ENCODE measurements at places on chromosomes 2 and 18.
A peak's percentile ranks its signal among the peaks of the same experiment; 100 is the strongest.

- DNase-seq: no peak
Measured at GRCh38 chr18:51355841-51356240, 158.4 kb upstream of the MEX3C start.

DNA sequence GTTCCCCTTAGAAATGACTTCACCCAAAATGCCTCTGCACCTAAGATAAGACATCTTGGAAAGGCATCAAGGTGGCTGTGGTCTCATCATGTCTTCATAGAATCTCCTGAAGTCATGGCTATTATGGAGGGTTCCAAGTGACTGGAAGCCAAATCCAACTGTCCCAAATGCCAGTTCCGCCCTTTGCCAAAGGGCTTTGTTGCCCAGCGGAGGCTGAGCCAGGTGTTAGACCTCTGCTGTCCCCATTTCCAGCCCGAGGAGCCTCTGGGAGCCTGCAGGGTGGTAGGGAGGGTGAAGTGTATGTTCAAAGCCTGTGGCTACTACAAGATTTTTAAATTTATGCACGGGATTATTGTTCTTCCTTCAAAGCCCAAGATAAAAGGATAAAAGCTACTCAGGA is 25.7 kb downstream of the RHOB start:
- DNase-seq: no peak

DNA sequence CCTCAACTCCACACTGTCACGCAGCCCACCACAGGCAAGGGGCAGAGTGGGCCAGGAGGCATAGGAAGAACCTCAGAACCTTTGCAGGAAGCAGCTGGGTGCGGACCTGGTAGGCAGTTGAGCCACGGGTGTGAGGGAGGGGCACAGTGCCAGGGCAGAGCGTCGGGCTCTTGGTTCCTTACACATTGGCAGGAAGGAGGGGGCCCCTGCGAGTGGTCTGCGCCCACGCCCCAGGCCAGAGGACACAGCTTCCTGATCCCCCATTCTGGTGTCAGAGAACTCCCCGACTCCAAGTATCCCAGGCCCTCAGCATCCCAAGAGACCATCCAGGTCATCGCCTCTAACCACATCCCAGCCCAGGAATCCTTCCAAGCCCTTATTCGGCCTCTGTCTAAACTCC is 61.5 kb downstream of the TNS1 start:
- no peak for DNase-seq

DNA sequence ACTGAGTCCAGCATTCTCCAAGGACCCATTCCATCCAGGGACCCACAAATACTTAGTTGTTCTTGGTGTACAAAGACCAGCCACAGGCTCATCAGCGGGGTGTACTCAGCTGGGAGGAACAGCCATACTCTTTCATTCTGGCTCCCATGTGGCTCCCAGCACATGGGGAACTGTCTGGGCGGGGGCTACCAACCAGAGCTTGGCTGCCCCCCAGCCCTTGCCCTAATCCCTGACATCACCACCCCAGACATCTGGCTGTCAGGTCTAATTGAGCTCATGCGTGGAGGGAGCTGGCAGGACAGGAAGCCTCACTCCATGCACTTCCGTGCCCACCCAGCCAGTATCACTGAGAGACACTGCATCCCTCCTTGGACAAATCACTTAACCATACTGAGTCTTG is 283.6 kb downstream of the DYSF start:
- DNase-seq: no peak

- no peak for DNase-seq
Measured at GRCh38 chr2:241560162-241560882, 1.8 kb downstream of the BOK start.

DNA sequence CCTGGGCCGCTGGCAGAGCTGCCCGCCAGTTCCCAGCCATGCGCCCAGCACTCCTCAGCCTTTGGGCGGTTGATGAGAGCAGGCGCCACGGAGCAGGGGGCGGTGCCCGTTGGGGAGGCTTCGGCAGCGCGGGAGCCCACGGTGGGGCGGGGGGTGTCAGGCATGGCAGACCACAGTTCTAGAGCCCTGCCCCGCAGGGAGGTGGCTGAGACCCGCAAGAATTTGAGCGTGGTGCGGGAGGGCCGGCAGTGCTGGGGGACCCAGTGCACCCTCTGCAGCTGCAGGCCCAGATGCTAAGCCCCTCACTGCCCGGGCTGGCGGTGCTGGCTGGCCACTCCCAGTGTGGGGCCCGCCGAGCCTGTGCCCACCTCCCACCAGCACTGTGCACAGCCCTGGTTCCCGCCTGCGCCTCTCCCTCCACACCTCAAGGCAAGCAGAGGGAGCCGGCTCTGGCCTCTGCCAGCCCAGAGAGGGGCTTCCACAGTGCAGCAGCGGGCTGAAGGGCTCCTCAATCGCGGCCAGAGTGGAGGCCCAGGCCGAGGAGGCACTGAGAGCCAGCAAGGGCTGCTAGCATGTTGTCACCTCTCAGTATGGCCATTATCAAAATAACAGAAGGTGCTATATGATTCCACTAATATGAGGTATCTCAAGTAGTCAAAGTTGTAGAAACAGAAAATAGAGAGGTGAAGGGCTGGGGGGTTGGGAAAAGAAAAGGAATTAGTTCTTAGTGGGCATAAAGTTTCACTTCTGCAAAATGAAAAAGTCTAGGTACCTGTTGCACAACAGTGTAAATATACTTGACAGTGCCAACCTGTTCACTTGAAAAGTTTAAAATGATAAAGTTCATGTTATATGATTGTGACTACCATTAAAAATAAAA is 72.3 kb downstream of the SH3YL1 start:
- no peak for DNase-seq

- no peak for DNase-seq
Measured at GRCh38 chr18:46562674-46563192, 94.3 kb downstream of the LOXHD1 start.

GRCh38 chr2:238851026-238851425 is 3.1 kb downstream of the TWIST2 start:
- DNase-seq: no peak

DNA sequence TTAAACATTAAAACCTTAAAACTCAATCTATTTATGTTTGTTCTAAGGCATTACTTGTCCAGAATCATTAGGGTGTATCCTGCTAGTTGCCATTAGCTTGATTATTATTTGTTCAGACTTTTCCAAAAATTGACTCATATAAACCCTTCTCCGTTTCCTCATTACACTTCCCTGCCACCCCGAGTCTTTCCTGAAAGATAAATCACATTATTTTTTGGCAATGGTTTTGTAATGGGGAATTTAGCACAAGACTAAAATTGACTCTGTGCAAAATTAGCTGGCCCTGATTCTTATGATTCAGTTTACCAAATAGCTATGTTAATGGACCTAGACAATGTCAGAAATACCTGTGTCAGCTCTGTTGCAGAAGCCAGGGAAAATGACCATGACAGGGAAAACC is 112.2 kb upstream of the NT5C1B start:
- no peak for DNase-seq

DNA sequence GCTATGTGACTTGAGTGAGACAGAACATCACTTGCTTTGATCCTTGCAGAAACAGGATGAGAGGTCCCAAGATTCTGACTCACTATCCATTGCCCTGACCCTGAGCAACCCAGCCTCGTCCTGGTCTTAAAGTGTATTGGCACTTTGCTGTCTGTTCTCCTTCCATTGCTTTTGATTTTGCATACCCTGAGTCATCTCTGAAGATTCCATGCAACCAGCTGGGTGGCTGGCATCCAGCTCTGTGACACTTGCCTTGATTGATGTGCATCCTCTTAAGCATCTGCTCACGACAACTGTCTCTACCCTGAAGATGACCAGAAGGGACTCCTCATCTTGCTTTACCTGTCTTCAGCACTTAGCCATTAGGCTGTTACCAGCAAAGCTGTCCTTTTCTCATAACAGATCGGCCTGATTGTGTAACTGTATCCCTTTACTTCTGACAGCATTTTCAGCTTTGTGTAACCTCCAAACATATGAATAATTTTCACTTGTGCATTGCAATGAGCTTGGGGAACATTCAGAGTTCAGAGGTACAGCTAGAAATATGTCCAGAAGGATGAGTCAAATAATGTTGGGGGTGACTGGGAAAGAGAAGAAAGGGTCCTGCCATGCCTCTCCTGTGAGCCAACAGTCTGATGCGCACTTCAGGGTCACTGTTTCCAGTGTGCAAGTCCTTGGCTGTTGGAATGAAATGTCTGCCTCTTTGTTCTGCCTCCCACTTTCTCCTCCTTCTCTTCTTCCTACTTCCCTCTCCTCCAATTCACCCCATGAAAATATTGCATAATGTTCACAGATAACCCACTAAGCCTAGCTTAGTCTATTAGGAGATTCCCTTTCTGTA is 249.7 kb upstream of the OSR1 start:
- no peak for DNase-seq

- peak; percentile 75 for DNase-seq
Measured at GRCh38 chr2:237421542-237422116, 7.7 kb upstream of the COL6A3 start.

DNA sequence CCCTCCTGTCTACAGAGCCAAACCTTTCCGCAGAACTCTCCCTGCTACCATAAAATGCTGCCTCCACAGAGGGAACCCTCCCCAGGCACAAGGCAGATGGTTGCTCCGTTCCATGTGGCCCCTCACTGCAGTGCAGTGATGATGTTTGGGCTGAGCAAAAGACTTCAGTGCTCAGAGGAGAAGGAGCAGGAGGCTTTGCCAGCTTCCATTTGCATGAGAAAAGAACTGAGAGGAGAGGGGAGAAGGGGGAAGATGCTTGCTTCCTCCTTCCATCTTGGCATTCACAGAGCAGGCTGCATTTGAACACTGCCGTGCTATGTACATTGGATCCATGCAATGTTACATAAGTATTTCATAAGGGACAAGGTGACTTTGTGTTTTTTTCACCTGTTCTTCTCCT is 46.6 kb upstream of the TMEM200C start:
- no peak for DNase-seq

DNA sequence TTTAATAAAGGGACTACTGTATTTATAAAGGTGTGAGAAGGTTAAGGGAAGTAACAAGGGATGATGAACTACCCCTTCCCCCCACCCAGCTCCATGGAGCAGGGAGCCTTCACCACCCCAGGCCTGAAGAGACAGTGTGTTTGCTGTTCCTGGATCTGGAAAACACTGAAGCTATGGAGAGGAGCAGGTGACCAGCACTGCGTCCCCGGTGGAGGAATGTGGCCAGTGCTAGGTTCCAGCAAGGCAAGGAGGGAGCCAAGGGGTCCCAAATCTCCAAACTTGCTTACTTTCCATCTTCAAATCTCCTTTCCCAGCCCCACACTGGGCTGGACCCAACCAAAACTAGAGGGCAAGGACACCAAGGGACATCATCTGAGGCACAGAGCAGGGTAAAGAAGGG is 128.7 kb upstream of the CD302 start:
- DNase-seq: no peak

- DNase-seq: no peak
Measured at GRCh38 chr2:45003579-45004551, 5.4 kb downstream of the SIX2 start.

DNA sequence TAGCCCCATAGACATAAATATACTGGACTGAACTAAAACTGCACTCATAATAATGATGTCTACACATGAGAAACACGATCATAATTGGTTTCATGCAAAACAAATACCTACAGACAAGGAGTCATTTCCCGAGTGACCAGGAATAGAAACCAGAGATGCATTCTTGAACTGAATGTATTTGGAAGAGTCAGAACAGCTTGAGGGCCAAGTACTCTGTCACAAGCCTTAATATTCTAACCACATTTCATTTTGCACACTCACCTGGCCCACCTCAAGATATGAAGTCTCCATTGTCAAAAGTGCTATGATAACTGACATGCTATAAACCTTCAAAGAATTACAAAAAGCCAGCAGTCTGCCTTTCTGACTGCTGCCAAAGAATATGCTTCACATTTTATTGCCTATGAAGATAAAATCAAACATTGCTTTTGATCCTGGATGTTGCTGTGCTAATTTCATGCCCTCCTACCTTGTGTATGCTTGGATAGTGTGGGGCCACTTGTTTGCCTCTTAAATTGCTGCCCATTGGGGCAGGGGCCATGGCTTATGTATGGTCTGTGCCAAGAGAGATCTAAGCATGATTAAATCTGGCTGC is 18.9 kb upstream of the ASAP2 start:
- no peak for DNase-seq

Data from activated naive CD4-positive, alpha-beta T cell (primary cell).